ENCODE measurements at places on chromosomes 16 and 17.
A peak's percentile ranks its signal among the peaks of the same experiment; 100 is the strongest.

DNA sequence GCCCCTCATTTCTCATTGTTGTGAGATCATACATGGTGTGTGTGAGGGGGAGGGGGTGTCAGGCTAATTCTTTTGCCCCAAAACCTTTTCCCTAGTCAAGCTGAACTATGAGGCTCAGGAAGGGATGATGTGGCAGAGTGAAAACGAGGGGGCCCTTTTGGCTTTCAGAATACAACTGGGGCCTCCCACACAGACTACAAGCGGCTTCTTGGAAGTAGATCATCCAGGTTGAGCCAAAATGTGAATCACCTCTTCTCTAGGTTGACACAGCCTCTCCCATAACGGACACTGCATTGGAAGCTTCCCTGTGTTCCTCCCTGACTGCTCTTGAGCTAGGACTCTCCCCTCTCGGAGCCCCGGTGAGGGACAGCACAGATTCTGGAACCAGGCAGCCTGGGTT is 2.3 kb upstream of the ALKBH5 start:
- DNase-seq = no peak

DNA sequence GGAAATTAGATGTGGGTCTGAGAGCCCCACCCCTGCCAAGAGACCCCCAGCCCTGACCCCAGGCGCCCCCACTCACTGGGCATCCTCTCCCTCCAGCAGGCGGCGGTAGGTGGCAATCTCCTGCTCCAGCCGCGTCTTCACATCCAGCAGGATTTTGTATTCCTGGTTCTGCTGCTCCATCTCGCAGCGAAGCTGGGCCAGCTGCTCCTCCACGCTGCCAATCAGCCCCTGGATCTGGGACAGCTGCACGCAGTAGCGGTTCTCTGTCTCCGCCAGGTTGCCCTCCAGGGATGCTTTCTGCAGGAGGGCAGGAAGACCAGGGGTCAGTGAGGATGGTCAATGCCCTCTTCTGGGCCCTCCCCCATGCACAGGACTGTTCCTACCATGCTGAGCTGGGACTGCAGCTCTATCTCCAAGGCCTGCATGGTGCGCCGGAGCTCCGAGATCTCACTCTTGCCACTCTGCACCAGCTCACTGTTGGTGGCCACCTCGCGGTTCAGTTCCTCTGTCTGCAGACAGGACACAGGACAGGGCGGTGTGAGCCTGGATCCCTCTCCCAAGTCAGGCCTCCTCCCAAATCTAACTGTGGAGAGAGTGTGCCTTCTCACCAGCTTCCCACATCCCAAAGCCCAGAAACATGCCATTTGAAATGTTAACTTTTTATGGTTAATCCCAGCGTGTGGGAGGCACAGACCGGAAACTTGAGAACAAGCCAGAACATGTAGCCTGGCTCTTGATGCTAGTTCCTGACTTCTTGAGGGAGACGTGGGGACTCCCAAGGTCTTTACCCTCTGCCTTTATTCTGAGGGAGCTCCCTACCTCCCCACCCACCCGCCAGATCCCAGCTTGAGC is 3.6 kb downstream of the KRT17 start:
- DNase-seq = no peak

GRCh38 chr17:30160419-30161172 is 44.0 kb downstream of the NSRP1 start:
- DNase-seq = no peak

DNA sequence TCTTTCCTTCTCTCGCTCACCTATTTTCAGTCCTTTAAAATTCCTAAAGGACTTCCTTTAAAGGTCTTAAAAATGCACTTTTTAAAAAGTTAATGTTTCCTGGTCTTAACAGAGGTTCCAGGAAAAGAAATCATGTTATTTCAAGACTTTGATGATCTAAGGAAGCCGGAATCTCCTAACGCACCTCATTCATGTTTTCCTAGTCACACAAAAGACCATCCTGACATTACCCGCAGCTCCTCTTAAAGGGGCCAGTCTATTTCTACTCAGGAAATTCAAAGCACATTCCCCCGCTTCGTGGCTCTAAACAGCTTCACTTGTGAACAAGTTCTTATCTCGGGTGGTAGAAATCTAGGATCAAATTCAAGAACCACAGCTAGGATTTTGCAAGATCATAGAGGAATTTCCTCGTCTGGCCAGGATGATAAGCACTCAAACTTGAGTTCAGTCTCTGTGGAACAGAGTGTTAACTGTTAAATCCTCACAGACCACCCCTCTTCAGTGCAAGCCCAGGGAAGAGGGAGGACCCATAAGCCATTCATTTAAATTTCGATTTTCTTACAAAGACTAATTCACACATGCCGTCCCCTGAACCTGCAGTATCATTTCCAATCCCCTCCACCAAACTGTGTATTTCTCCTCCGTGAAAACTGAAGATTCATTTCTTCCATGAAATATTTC is 137.1 kb upstream of the AXIN2 start:
- DNase-seq = no peak

GRCh38 chr16:83453977-83454376 is 353.8 kb upstream of the HSBP1 start:
- DNase-seq = no peak

DNA sequence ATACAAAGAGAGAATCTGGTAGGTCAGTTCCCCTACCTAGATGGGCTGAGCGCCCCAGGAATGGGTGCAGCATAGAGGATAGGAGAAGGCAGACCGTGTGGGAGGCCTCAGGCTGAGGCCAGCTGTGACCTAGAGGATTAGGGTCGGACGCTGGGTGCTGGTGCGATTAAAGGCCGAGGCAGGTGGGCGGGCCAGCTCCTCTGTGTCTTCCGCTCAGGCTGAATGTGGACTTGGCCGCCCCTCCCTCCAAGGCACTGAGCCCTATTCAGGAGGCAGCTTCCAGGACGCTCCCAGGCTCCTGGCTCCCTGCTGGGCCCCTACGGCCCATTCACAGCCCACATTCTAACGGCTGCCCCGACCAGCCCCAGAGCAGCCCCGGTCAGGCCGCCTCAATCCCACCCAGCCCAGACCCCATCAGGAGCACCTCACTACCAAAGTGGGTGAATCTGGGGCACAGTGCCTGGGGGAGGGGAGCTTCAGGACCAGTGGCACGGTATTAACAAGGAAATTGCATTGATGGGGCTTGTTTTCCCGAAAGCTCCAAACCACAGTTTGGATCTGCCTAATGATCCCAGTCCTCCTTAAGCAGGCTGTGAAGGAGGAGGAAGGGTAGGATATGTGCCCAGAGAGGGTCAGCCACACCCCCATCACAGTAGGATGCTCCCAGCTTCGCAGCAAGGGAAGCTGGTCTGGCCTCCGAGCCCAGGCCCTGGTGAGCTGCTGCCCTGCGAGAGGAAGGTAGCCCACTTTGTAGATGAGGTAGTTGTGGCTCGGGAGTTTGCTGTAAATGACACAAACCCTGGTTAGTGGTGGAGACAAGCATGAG is 14.5 kb downstream of the RHBDL3 start:
- no peak for DNase-seq

DNA sequence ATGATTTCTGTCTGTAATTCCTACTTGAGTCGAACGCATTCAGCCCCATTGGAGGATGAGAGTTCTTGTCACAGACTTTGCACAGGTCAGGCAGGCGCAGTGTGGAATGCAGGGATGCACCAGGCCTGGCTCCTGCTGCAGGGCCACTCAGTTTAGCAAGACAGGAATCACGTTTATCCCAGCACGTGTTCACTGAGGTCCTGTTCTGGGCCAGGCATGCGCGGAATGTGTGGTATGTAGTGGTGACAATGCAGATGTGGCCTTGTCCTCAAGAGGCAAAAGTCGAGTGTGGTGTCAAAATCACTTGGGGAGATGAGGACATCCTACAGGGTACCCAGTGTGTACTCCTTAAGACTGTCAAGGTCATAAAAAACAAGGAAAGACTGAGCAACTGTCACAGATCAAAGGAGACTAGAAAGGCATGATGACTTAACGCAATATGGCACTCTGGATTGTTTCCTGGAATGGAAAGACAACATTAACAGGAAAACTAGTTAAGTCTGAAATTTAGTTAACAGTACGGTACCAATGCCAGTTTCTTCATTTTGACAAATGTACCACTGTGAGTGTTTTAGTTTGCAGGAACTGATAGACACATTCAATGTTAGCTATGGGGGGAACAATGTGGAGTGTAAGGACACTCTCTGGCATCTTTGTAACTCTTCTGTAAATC is 121.5 kb upstream of the ADAMTS18 start:
- DNase-seq = no peak

DNA sequence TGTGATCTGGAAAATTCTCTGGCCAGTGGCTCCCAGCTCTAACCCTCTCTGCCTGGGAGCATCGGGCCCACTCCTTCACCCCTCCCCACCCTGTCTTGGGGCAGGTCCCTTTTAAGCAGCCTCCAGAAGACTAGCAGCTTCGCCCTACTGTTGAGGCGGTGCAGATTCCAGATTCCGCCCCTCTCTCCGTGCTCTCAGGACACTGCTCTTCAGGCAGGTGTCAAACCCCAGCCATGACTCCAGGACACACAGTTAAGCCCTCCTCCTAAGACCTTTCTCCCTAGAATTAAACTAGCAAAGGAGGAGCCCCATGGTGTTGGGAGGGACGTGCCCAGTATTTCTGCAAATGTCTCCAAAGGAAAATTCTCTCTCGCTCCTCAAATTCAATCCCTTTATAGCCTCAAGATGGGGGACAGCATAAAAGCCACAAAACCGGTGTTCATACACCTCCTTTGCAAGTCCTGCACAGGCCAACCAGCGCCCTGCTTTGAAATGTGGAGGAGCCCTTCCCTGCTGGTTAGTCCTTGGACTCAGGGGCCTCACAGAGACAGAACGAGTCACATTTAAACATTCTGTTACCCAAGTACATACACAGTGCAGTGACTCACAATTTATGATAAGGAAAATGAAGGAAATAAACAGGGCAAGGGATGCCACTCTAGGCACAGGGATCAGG is 7.2 kb downstream of the LPO start:
- no peak for DNase-seq

DNA sequence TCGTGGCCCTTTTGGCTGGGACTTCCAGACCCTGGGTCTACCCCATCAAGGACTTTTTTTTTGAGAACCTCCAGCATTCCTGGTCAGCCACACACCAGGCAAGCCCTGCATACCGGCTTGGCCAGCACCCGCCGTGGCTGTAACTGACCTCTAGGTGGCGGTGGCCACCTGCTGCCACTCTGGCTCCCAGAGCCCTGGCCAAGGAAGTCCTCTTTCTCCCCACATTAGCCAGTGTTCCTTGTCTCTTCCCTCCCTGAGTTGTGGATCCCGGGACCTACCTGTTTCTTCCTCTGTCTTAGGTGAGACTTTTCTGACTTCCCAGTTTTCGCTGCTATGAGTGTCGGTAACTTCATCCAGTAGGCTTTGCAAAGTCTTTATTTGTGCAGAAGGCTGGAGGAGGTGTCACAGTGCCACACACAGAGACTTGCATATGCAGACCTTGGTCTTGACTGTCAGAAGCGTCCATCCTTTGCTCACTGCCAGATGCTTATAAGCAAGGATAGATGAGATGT is 348.3 kb downstream of the CPPED1 start:
- peak; percentile 5 for DNase-seq

GRCh38 chr17:6569370-6570285 is 13.3 kb upstream of the PITPNM3 start:
- no peak for DNase-seq

DNA sequence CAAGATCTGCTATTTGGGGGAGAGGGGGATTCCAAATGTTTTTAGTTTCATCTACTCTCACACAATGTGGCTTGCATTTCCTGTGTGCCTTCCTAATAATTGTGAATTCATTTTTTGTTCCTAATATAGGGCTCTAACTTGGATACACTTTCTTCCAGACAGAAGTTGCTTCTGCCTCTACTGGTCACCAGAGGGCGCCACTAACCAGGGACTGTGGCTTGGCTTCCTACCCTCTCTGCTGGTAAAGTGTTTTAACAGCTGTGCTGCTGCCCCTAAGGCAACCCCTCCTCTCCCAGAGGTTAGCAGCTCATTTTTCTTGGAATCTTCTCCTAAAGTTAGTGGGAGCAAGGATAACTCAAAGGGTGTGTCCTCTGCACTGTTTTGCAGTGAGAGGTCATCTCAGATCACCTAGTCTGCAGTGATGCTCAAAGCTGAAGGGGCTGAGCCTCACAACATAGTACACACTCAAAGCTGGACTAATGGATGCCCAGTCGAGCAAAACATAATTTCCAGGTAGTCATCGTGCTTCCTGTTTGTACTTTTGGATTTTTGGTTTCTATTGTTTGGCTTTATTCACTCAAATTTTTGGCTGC is 5.0 kb upstream of the PRSS54 start:
- DNase-seq = no peak

DNA sequence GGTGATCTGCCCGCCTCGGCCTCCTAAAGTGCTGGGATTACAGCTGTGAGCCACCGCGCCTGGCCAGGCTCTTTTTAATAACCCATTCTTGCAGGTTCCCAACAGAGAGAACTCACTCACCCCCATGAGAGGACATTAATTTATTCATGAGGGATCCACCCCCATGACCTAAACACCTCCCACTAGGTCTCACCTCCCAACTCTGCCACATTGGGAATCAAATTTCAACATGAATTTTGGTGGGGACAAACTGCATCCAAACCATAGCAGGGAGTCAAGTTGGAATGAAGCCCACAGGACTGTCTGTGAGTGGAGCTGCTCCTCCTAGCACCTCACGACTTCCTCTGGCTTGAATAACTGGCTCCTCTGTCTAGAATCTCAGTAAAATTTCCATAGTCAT is 85.5 kb downstream of the WWP2 start:
- DNase-seq = no peak

GRCh38 chr16:65681406-65681805 is 559.5 kb upstream of the CDH11 start:
- DNase-seq = no peak

DNA sequence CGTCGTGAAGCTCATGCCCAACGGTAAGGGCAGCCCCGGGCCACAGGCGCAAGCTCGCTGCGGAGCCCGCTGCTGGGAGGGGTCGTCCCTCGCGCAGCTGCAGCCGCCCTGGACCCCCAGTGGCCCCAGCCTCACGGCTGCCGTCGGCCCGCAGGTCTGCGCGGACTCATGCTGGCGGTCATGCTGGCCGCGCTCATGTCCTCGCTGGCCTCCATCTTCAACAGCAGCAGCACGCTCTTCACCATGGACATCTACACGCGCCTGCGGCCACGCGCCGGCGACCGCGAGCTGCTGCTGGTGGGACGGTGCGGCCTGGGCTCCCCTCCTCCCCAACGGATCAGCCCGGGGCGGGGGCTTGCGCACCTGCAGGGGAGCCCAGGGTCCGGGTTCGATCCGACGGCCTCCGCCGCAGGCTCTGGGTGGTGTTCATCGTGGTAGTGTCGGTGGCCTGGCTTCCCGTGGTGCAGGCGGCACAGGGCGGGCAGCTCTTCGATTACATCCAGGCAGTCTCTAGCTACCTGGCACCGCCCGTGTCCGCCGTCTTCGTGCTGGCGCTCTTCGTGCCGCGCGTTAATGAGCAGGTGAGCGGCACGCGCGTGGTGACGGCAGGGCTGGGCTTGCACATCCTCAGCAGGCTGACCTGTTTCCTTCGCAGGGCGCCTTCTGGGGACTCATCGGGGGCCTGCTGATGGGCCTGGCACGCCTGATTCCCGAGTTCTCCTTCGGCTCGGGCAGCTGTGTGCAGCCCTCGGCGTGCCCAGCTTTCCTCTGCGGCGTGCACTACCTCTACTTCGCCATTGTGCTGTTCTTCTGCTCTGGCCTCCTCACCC is 5.8 kb downstream of the SLC5A2 start:
- DNase-seq = no peak
